Osteoblast (primary cell): ENCODE measurements at places on chromosomes 2 and 18. TPM values are rescaled to one million over a fixed set of nuclear protein-coding genes. Genes with fewer than 3 reads are reported as not detected.
A peak's percentile ranks its signal among the peaks of the same experiment; 100 is the strongest.

DNA sequence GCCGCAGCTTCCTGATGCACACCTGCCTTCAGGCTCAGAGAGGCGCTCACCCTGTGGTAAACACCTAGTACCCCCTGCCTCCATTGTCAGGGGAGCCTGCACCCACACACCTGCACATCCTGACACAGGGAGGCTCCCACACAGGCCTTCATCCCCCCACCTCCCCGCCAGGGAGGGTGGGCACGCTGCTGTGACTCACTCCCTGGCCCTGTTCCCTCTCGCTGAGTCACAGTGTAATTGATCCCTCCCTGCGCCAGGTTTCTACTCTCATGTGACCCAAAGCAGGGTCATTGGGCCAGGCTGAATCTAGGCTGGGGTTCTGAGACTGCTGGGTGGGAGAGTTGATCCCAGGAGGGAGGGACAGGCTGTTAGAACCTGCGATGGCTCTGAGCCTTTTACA is 8.5 kb upstream of the CELF4 start:
- DNase-seq: no peak

Gene ZNF236
- total RNA-seq: 11.6 and 14.7 TPM in 2 replicates

- peak; percentile 74 for DNase-seq
These were observed 38.1 kb upstream of the TGIF1 start for GRCh38 chr18:3411854-3412268.

Gene RGPD3
- total RNA-seq: 0.36 and 0.59 TPM in 2 replicates

Gene HYCC2
- 11.6 and 12.1 TPM in 2 replicates for total RNA-seq

- no peak for DNase-seq
These were observed 536 bp downstream of the VPS54 start for GRCh38 chr2:64018701-64019082.

- peak; percentile 42 for DNase-seq
These were observed 15.4 kb downstream of the ALPG start for GRCh38 chr2:232422051-232422450.
